ENCODE measurements at places on chromosomes 13 and 19. TPM values are rescaled to one million over a fixed set of nuclear protein-coding genes. Genes with fewer than 3 reads are reported as not detected.

The MCEMP1 gene
- 26.4 TPM for total RNA-seq

The CLDND2 gene
- 1.4 TPM for total RNA-seq

The C19orf12 gene
- 22.7 TPM for total RNA-seq

The ZSCAN4 gene
- not detected for total RNA-seq

The BST2 gene
- 90.2 TPM for total RNA-seq

The DACT3 gene
- total RNA-seq = 15.0 TPM

The DMKN gene
- total RNA-seq = 136 TPM

The APOE gene
- 757 TPM for total RNA-seq

The TEX29 gene
- total RNA-seq = 0.42 TPM

The ZNF681 gene
- total RNA-seq = 2.7 TPM

The PDCD5 gene
- total RNA-seq = 91.3 TPM

The NXNL1 gene
- not detected for total RNA-seq

All from left lung (tissue), 14 donors.